ENCODE measurements at places on chromosomes 5 and 9. TPM values are rescaled to one million over a fixed set of nuclear protein-coding genes. Genes with fewer than 3 reads are reported as not detected.

TAF11L5 gene
- total RNA-seq: not detected

NR2F1-AS1 gene
- 17.7 TPM for total RNA-seq

ZDHHC11 gene
- total RNA-seq: 8.9 TPM

SPAG8 gene
- total RNA-seq: 0.47 TPM
